Aorta (tissue), 5 donors: ENCODE measurements at places on chromosomes 11 and 22.

DNA sequence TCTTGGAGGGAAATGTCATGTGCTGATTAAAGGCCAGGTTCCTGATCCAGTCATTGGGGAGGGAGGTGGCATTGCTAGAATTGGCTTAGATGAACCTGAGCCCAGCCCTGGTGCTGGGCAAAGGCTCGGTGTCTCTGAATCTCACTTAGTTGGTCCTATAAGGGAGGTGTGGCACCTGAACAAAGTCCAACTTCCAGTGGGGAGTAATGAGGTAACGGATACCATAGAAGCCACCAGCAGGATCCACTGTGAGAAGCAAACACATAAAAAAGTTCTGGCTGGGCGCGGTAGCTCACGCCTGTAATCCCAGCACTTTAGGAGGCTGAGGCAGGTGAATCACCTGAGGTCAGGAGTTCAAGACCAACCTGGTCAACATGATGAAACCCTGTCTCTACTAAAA is 26.6 kb downstream of the PRDM11 start:
- no peaks in the 10 kb centered on the region for H3K27me3 ChIP-seq
- no peaks in the 10 kb centered on the region for H3K4me1 ChIP-seq
- no peak overlapping the region for H3K27ac ChIP-seq
- no peak overlapping the region for H3K4me3 ChIP-seq

GRCh38 chr11:127109796-127110480 is 109.4 kb upstream of the KIRREL3 start:
- H3K4me3 ChIP-seq = no peak overlapping the region
- DNase-seq = no peak
- H3K27ac ChIP-seq = no peak overlapping the region
- no peaks in the 10 kb centered on the region for H3K4me1 ChIP-seq
- no peaks in the 10 kb centered on the region for H3K36me3 ChIP-seq

DNA sequence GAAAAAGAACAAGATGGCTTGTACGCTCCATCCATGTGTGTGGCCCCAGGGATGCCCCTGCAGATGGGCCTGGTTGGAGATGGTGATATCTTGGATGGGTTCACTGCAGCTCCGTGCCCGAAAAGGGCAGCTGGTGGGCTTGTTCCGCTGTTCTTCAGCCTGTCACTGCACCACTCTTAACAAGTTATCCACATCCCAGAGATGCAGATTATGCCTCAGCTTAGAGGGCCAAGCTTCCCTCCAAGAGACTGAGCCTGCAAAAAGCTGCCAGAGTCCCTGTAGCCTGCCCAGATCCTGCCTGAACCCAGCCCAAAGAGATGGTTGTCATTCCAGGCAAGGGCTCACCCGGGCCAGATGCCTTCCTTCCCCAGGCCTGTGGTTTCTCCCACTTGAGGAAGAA is 308.0 kb downstream of the OPCML start:
- H3K27ac ChIP-seq = no peak overlapping the region
- H3K4me3 ChIP-seq = no peak overlapping the region
- no peak for DNase-seq
- no peaks in the 10 kb centered on the region for H3K36me3 ChIP-seq
- no peaks in the 10 kb centered on the region for H3K4me1 ChIP-seq

DNA sequence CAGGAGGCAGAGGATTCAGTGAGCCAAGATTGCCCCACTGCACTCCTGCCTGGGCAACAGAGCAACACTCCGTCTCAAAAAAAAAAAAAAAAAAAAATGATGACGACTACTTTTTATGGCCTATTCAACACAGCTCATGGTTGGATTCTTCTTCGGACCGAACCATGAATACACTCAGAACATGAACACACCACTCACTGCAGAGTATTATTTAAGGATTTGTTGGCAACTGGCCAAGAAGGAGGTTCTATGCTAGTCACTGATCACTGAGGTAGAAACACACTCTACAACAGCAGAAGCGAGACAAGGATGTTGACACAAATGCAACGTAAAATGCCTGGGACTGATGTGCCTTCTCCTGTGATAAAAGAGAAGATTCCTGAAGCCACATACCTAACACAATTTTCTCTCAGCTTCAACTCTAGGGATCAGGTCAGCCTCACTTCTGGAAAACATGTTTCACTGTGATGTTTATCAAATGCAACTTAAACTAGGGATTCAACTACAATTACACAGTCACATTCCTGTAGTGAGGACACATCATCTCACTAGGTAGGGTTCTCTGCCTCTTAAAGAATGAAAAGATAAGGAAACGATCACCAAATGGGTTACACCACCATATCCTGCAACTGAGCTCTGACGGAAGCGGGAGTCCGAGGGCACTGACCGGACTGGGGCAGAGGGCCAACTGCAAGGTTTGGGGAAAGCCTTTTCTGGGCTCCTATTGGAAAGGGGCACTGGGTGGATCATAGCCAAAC is 82.5 kb downstream of the SGSM3 start:
- H3K4me1 ChIP-seq = peaks cover 11% of the 10 kb centered on the region
- DNase-seq = no peak
- no peaks in the 10 kb centered on the region for H3K27me3 ChIP-seq
- no peak overlapping the region for H3K4me3 ChIP-seq
- H3K36me3 ChIP-seq = no peaks in the 10 kb centered on the region

- DNase-seq = no peak
- no peaks in the 10 kb centered on the region for H3K36me3 ChIP-seq
- no peak overlapping the region for H3K27ac ChIP-seq
- H3K4me3 ChIP-seq = no peak overlapping the region
Measured at GRCh38 chr22:46442217-46442853, 95.1 kb downstream of the CELSR1 start.

GRCh38 chr11:86695373-86695772 is 23.0 kb upstream of the ME3 start:
- H3K4me3 ChIP-seq = no peak overlapping the region
- H3K36me3 ChIP-seq = peaks cover 4% of the 10 kb centered on the region
- no peak for DNase-seq
- H3K27me3 ChIP-seq = no peaks in the 10 kb centered on the region
- H3K27ac ChIP-seq = no peak overlapping the region

DNA sequence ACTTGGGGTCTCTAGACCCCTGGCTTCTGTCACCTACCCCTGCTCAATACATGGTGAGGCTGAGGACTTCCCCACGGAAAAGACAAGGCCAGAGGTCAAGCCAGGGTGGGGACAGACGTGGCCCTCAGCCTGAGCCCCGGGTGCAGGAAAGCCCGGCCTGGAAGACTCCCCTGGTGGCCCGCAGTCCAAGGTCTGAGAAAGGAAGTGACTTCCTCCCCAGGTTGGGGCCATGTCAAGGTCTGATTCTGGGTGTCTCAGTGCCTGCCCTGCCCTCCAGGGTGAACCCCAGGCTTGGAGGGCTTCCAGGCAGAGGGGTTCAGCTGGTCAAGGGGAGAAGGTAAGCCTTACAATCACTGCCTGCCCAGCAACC is 3.9 kb downstream of the CTSD start:
- no peak overlapping the region for H3K4me3 ChIP-seq
- no peaks in the 10 kb centered on the region for H3K27me3 ChIP-seq
- H3K36me3 ChIP-seq = no peaks in the 10 kb centered on the region
- H3K27ac ChIP-seq = no peak overlapping the region
- no peaks in the 10 kb centered on the region for H3K4me1 ChIP-seq

GRCh38 chr11:116882386-116882785 is 45.0 kb upstream of the APOA1 start:
- no peaks in the 10 kb centered on the region for H3K27me3 ChIP-seq
- no peak for DNase-seq
- H3K36me3 ChIP-seq = no peaks in the 10 kb centered on the region

DNA sequence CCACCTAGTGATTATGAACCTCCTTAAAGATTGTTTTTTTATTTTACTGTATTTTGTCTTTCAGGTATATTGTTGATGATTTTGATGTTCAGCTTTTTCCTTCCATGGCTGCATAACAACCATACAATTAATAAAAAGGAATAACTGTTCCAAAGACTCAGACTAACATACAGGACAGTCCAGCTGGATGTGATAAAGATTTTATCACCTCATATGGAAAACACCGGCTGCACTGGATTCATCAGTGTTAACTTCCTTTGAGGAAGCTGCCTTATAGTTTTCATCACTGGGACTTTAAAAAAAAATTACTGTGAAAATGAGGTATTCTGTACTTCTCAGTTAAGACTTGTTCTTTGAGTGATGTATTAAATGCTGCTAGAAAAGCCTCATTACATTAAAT is 19.5 kb downstream of the AQP11 start:
- H3K36me3 ChIP-seq = peaks cover 3% of the 10 kb centered on the region
- no peak overlapping the region for H3K4me3 ChIP-seq
- DNase-seq = no peak

GRCh38 chr22:46719921-46720320 is 18.1 kb downstream of the CERK start:
- H3K4me3 ChIP-seq = no peak overlapping the region
- H3K36me3 ChIP-seq = peaks cover 5% of the 10 kb centered on the region
- H3K4me1 ChIP-seq = no peaks in the 10 kb centered on the region
- no peak overlapping the region for H3K27ac ChIP-seq
- no peak for DNase-seq

DNA sequence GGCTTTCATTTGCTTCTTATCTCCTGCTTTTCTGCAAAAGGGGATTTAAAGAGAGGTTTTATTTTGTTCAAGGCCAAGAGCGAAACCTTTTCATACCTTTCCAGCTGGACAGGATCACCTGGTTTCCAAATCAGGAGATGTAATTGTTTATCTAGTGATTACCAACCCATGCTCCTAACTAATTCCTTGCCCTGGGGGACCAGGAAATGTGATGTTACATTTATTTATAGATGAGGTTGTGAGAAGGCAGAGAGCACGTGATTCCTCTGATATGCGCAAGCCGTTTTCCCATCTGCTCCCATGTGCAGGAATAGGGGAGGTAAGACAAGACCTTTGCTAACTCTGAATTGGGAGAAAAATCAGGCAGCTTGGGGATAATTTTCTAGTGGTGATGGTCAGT is 507.2 kb upstream of the LARGE1 start:
- H3K4me1 ChIP-seq = no peaks in the 10 kb centered on the region
- H3K4me3 ChIP-seq = no peak overlapping the region
- no peaks in the 10 kb centered on the region for H3K36me3 ChIP-seq
- no peak overlapping the region for H3K27ac ChIP-seq
- no peak for DNase-seq
- no peaks in the 10 kb centered on the region for H3K27me3 ChIP-seq

DNA sequence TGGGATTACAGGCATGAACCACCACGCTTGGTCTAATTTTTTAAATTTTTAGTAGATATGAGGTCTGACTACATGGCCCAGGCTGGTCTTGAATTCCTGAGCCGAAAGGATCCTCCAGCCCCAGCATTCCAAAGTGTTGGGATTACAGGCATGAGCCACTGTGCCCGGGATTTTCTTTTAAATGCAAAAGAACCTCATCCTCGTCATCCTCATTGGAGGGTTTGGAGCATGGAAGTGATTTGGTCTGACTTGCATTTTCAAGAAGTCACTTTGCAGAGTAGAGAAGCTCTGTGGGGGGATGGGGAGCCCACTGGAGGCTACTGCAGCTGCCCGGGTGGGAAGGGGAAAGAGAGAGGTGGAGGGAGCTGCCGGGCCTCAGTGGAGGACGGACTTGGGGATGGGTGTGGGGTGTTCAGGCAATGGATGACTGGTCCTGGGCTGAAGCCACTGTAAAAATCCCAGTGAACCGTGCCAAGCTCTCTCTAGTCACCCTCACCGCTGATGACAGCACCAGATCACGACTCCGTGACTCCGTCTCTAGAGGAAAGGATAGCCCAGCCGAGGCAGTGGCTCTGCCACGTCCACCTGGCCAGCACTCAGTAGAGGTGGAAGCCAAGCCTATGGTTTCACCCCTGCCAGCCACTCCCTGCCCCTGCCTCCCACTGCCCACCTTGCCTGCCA is 32.8 kb upstream of the SLC22A12 start:
- no peak overlapping the region for H3K4me3 ChIP-seq
- no peaks in the 10 kb centered on the region for H3K36me3 ChIP-seq
- no peaks in the 10 kb centered on the region for H3K27me3 ChIP-seq
- DNase-seq = no peak

DNA sequence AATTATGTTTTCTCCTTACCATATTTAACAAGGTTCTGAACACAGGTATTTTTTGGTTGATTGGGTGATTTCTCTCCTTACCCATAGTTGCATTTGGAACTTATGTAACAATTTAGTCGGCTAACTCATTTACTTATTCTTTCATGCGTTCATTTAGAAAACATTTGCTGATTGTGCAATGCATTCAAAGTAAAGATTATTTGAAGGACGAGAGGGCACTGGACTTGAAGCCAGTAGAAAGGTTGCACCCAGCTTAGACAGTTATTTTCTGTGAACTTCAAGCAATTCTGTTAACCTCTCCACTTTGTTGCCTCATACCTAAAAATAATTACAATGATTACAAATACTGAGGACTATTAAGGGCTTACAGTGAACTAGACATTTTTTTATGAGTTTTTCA is 769.6 kb downstream of the LRRC4C start:
- no peak overlapping the region for H3K4me3 ChIP-seq
- no peaks in the 10 kb centered on the region for H3K27me3 ChIP-seq
- DNase-seq = no peak
- H3K27ac ChIP-seq = no peak overlapping the region

GRCh38 chr22:43423046-43423445 is 11.2 kb downstream of the MPPED1 start:
- H3K27me3 ChIP-seq = no peaks in the 10 kb centered on the region
- no peaks in the 10 kb centered on the region for H3K36me3 ChIP-seq
- no peak overlapping the region for H3K27ac ChIP-seq
- H3K4me1 ChIP-seq = no peaks in the 10 kb centered on the region

GRCh38 chr11:64139049-64139448 is 26.9 kb downstream of the MACROD1 start:
- H3K4me3 ChIP-seq = no peak overlapping the region
- no peaks in the 10 kb centered on the region for H3K27me3 ChIP-seq
- no peak overlapping the region for H3K27ac ChIP-seq
- no peaks in the 10 kb centered on the region for H3K4me1 ChIP-seq
- H3K36me3 ChIP-seq = no peaks in the 10 kb centered on the region

DNA sequence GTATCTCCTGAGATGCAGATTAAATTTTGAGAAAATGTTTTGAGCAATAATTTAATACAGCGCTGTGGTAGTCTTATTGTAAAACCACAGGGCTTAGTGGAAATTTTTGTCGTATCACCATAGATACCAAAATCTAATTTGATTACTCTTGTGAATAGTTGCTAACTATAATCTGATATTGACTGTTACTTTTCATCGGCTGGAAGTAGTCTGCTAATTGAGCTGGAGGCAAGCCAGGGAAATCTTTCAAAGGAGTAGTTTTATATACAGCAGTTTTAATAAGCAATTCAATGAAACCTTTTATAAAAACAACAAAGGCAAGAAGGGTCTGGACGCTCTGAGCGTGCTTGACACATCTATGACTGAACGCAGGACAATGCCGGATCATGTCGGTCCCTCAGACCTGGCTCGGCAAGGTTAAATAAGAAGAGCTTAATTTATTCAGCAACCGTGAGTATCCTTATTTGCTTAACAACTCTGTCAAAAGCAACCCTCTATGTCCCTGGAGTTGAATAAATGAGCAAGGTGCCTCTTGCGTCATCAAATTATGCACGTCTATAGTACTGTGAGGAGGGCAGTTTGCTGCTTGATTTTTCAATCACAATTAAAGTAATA is 121.2 kb downstream of the NCAM1 start:
- H3K36me3 ChIP-seq = no peaks in the 10 kb centered on the region
- H3K27ac ChIP-seq = no peak overlapping the region
- H3K4me1 ChIP-seq = no peaks in the 10 kb centered on the region
- H3K4me3 ChIP-seq = no peak overlapping the region
- DNase-seq = no peak

GRCh38 chr22:31253949-31254348 is 38.3 kb downstream of the PIK3IP1 start:
- H3K27me3 ChIP-seq = no peaks in the 10 kb centered on the region
- H3K27ac ChIP-seq = no peak overlapping the region
- H3K4me1 ChIP-seq = no peaks in the 10 kb centered on the region
- DNase-seq = no peak
- H3K36me3 ChIP-seq = no peaks in the 10 kb centered on the region

- H3K27me3 ChIP-seq = no peaks in the 10 kb centered on the region
- no peak overlapping the region for H3K4me3 ChIP-seq
- no peak overlapping the region for H3K27ac ChIP-seq
- H3K36me3 ChIP-seq = no peaks in the 10 kb centered on the region
- DNase-seq = no peak
Measured at GRCh38 chr11:99683933-99684332, 663.2 kb downstream of the CNTN5 start.
